ENCODE measurements at places on chromosomes 4 and X. TPM values are rescaled to one million over a fixed set of nuclear protein-coding genes. Genes with fewer than 3 reads are reported as not detected.

DNA sequence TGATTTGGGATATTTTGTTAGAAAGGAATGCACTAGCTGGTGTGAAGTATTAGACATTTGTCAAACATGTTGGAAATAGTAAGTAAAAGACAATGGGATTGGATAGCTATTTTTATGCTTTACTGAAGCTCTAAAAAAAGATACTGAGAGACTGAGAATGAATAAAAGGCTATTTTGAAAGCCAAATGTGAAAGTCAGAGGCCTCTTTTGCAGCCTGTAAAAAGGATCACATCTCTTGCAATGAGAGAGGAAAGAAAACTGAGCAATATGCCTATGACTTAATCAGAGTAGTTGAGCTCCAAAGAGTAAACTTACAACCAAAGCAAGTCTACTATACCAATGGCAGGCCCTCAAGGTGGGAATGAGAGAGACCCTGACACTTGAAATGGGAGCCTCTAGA is 212.6 kb upstream of the LCORL start:
- no peaks in the 10 kb centered on the region for H3K27me3 ChIP-seq
- no peaks in the 10 kb centered on the region for H3K36me3 ChIP-seq
- no peaks in the 10 kb centered on the region for H3K4me1 ChIP-seq
- no peak overlapping the region for H3K27ac ChIP-seq
- DNase-seq: no peak
- no peak overlapping the region for H3K4me3 ChIP-seq

MAGEA3 gene
- not detected for total RNA-seq

PDLIM5 gene
- total RNA-seq: 21.8 TPM

DNA sequence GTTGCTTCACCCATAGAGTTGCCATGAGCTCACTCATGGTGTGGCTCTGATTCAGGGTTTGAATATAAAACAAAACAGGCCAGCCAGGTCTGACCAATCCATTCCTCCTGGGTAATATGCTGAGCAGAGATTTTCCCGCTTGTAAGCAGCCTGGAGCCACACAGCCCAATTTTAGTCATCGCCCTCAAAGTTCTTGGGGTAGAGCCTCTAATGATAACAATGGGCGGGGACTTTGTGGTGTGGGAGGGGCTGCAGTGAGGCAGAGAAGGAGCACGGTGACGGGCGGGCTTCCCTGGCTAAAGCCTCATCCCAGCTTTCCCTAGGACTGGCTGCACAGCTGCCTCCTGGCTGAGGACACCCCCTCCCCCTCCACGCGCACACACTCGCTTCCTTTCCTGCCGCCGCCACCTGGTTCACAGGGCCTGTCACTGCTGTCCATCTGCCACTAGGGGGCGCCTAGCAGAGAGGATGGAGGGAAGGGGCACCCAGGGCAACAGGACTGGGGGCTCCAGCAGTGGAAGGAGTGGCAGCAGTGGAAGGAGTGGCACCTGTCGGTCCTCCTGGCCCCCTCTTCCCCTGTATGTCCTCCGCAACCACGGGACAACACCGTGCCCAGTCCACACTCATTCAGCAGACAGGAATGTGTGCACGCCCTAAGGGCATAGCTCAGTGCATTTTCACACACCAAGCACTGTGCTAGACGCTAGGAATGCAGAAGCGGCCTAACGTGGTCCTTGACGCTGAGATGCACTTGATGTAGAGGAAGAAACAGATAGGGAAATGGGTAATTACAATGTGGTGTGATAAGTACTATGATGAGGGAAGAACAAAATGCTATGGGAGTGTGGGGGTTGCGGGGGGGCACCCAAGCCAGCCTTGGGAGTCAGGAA is 26.8 kb downstream of the PRPS1 start:
- H3K4me3 ChIP-seq: no peak overlapping the region
- no peaks in the 10 kb centered on the region for H3K27me3 ChIP-seq
- H3K4me1 ChIP-seq: peaks cover 12% of the 10 kb centered on the region
- H3K27ac ChIP-seq: no peak overlapping the region
- DNase-seq: peak; percentile 70

DNA sequence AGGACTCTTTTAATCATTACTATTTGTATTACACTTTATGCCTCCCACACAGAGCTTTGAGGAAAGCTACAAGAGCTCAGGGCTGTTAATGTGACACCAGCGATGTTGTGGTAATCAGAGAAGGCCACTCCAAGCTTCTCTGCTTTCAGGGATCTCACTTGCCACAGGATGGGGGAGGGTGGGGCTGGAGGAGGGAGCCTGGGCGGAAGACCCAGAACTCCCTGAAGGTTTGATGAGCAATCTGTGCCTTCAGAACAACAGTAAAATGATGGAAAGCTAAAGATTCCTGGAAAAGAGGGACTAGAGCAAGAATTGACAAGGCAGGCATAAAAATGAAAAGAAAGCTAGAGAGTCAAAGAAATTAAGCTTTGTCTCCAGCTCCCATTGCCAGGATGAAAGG is 75.6 kb downstream of the MAML3 start:
- peaks cover 48% of the 10 kb centered on the region for H3K4me1 ChIP-seq
- peaks cover 28% of the 10 kb centered on the region for H3K27me3 ChIP-seq
- no peak for DNase-seq
- no peak overlapping the region for H3K4me3 ChIP-seq

REELD1 gene
- not detected for total RNA-seq

DNA sequence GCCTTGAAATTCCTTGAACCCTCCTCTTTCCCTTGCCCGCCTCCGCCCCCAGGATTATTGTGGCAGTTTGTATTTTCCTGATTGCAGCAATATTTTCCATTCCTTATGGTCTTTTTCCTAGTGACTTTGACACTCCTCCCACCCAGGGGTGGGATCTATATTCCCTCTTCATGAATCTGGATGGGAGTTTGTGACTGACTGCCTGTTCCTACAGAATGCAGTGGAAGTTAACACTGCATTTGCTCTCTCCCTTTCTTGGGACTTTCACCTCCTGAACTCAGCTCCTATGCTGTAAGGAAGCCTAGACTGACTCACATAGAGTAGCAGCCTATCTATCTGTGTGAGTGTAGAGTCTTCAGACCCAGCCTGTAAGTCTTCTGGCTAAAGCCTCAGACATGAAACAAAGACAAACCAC is 2.2 kb downstream of the FUNDC2 start:
- peak overlapping the region; percentile 97 for H3K27ac ChIP-seq
- H3K4me3 ChIP-seq: peak overlapping the region; percentile 85
- DNase-seq: no peak
- peaks cover 3% of the 10 kb centered on the region for H3K36me3 ChIP-seq
- no peaks in the 10 kb centered on the region for H3K27me3 ChIP-seq

DNA sequence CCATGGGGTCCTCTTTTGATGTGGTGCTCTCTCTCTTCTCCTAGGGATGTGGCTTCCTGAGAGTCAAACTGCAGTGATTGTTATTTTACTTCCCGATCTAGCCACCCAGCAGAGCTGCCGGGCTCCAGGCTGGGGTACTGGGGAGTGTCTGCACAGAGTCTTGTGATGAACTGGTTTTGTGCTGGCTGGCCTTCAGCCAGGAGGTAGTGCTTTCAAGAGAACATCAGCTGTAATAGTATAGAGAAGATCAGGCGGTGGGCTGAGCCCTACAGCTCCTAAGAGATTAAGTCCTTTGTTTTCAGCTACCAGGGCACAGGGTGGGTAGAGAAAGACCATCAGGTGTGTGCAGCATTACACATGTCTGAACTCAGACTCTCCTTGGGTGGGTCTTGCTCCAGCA is 59.0 kb upstream of the AGTR2 start:
- H3K36me3 ChIP-seq: no peaks in the 10 kb centered on the region
- H3K27me3 ChIP-seq: no peaks in the 10 kb centered on the region
- no peak overlapping the region for H3K27ac ChIP-seq
- no peak for DNase-seq
- H3K4me3 ChIP-seq: no peak overlapping the region

DMD gene
- total RNA-seq: 8.4 TPM

- H3K27me3 ChIP-seq: peaks cover 6% of the 10 kb centered on the region
- H3K27ac ChIP-seq: no peak overlapping the region
- no peak for DNase-seq
- H3K36me3 ChIP-seq: no peaks in the 10 kb centered on the region
Observed at GRCh38 chr4:75179510-75179909, 246.6 kb downstream of the PARM1 start.

ARR3 gene
- total RNA-seq: not detected

DNA sequence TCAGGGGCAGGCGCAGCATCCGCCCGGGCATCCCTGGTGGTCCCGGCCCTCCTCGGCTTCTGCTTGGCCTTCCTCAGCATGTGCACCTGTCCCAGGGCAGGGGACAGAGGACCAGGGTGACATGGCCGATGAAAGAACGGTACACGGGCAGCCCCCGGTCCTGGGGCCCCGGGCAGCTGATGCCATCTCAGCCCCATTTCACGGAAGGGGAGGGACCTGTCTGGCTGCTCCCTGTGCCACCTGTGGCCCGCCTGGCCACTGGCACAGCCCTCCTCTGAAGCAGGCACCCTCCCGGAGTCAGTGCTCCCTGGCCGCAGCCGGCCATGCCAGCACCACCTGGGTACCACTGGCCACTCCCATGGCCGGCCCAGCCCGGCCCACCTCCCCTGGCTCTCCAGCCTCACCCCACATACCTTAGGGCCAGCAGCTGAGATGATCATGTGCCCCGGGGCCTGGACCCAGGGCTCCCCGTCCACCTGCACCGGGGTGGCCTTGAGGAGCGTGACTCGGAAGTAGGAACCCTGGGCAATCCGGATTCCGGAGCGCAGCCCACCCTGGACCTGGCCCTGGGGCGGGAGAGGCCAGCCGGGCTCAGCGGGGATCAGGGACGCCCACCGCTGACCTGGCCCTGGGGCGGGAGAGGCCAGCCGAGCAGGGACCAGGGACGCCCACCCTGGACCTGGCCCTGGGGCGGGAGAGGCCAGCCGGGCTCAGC is 12.6 kb downstream of the DGKQ start:
- no peaks in the 10 kb centered on the region for H3K4me1 ChIP-seq
- no peaks in the 10 kb centered on the region for H3K36me3 ChIP-seq
- no peak overlapping the region for H3K27ac ChIP-seq
- no peak for DNase-seq
- H3K4me3 ChIP-seq: no peak overlapping the region

DNA sequence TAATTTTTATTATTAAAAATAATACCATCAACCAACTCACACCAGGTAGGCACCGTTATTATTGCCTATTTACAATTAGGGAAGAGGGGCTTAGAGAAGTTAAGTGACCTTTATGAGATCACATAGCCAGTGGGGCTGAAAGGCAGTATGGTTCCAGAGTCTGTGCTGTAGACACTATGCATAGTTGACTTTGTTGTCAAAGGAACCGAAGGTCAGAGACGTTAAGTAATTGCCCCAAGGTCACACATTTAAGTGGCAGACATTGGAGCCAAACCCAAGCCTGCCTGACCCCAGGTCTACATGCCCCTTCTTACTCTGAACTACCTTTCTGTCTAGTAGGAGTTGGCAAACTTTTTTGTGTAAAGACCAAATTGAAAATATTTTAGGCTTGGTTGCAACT is 36.4 kb downstream of the RHOH start:
- no peak overlapping the region for H3K4me3 ChIP-seq
- H3K36me3 ChIP-seq: peaks cover 59% of the 10 kb centered on the region
- peak; percentile 34 for DNase-seq
- H3K27me3 ChIP-seq: no peaks in the 10 kb centered on the region
- H3K27ac ChIP-seq: peak overlapping the region; percentile 55
- H3K4me1 ChIP-seq: peaks cover 95% of the 10 kb centered on the region

DNA sequence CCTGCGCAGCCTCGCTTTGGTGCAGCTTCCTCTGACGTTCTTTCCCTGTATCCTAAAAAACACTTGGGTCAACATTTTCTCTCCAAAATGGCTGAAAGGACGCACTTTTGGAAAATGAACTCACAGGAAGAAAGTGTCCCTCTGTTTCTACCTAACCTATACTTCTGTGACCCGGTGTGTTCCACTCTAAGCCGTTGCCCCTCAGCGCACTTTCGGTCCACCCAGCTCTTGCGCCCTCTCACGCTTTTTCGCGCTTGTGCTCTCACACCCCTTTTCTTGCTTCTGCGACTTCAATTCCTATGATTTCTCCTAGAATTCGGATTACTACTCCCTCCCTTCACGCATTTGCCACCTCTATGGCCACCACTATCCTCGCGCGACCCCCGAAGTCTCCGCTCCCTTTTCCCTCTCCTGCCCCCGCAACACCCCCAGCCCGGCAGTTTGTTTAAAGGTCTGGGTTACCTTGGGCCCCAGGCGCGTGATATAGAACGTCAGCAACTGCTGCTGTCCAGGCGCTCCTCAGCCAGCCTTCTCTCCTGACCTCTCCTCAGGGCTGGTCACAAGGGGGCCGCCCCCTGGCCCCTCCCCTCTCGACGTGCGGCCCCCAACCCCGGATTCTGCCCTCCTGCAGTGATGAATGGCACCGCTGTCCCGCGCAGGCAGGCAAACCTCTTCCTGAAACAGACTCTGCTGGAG is at the start of gene USP51:
USP51 (minus strand) TSS at position 535 of the 696 bp plus-strand sequence. CDS start 909 bp downstream, outside the sequence.
- peak; percentile 41 for DNase-seq
- no peaks in the 10 kb centered on the region for H3K27me3 ChIP-seq
- H3K36me3 ChIP-seq: no peaks in the 10 kb centered on the region
- peaks cover 5% of the 10 kb centered on the region for H3K4me1 ChIP-seq
- peak within 1 kb of the TSS; percentile 93 for H3K27ac ChIP-seq

PITX2 gene
- not detected for total RNA-seq

DNA sequence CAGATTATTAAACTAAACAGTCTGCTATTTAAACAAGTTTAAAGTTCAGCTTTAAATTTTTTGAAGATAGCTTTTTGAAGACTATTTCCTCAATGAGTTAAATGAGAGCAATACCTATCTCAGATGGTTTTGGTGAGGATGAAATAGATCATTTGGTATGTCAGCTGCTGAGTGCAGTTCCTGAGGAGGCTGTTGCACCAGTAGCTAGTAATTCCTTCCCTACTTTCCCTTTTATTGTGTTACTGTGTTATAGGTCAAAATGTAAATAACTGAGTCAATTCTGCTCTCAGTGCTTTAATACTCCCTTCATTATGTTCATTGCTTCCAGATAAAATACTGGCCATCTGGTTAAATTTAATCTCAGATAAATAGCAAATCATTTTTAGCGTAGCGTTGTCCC is 48.6 kb downstream of the BMPR1B start:
- no peaks in the 10 kb centered on the region for H3K36me3 ChIP-seq
- DNase-seq: no peak
- no peak overlapping the region for H3K27ac ChIP-seq
- H3K4me3 ChIP-seq: no peak overlapping the region
- no peaks in the 10 kb centered on the region for H3K4me1 ChIP-seq

RHOH gene
- 145 TPM for total RNA-seq
